Hematopoietic multipotent progenitor cell treated with erythropoietin and hydrocortisone succinate and interleukin-3 and kit ligand, for 15 days (in vitro differentiated cells): ENCODE measurements at places on chromosomes 5 and 9.

- no peak for DNase-seq
Observed at GRCh38 chr9:113669522-113670115, 206.1 kb downstream of the RGS3 start.

GRCh38 chr5:88203981-88204750 lies 64.5 kb downstream of the TMEM161B start:
- no peak for DNase-seq

GRCh38 chr9:128091144-128091543 lies 23.1 kb downstream of the SLC25A25 start:
- no peak for DNase-seq

DNA sequence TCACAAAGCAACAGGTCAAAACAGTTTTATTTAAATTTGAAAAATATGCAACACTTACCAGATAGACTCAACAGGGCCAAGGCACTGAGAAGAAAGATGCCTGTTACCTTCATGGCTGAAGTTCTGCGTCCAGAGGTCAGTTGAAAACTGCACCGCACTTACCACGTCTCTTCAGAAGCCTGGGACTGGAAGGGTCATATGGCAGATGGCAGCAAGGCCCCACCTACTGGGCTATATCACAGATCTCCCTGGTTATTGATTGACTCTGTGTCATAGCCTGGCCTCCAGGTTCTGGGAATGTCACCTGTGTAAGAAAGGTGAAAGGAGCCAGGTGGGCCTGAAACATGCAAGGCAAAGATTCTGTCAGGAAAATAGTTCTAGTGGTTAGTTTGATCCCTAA lies at the start of gene SPINK1:
SPINK1 (minus strand) TSS at position 207 of the 400 bp plus-strand sequence; CDS start at position 113, 94 bp downstream.
- DNase-seq: no peak

DNA sequence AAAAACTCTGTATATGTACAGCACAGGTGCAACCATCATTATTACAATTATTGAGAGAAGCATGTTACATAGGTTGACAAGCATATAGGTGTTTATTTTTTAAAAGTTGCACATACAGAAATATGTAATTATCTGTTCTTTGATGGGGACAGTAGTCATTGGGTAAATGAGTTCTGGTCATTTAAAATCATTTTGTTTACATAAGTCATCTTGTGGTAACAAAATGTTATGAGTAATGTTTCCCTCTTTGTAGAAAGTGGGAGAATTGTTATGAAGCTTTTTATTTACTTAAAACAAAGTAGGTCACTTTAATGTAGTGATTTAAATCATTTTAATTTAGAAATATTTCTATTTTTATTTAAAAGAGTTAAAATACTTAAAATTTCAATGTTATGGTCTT lies 33.8 kb upstream of the FBXL17 start:
- no peak for DNase-seq

- no peak for DNase-seq
Observed at GRCh38 chr9:88523056-88523455, 11.9 kb upstream of the NXNL2 start.

DNA sequence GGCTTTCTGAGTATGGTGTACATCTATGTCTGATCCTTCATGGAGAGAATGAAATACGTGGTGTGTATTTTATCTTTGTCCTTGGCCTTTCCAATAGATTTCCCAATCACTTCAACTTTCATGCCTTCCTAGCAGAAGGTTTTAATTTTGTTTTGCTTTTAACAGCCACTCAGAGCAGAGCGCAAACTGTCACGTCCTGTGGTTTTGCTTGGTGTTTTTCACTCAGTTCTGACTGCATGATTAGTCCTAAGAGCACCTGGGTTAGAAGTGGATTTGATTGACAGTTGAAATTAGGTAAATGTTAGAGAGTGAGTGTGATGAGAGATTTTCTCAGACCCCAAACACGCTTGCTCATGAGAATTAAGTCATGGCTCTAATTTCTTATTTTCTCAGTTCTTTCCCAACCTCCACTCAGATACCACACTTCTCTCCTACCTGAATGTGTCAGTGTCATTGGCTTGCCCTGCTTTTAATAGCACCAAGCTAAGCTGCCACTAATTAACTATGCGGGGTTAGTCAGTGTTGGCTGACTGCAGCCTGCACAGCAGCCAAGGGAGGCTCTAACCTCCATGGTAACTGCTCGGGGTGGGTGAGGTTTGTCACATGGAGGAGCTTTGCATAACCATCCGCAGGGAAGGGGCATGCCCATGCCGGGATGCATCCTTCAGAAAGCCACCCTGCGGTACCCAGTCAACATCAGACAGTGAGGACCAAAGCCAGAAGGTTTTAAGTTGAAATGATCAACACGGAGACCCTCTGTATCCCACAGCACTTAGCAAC lies 173.4 kb downstream of the NR3C1 start:
- no peak for DNase-seq
